ENCODE measurements at places on chromosomes 11 and 22. TPM values are rescaled to one million over a fixed set of nuclear protein-coding genes. Genes with fewer than 3 reads are reported as not detected.

The CD3D gene
- not detected for total RNA-seq

The RASL10A gene
- 1.5 TPM for total RNA-seq

The CSKMT gene
- total RNA-seq: 4.8 TPM

The FGF4 gene
- total RNA-seq: not detected

The SNX19 gene
- total RNA-seq: 48.8 TPM

The IGLL1 gene
- total RNA-seq: not detected

The FANCF gene
- 7.3 TPM for total RNA-seq

The MYOD1 gene
- not detected for total RNA-seq

The PGM2L1 gene
- total RNA-seq: 31.4 TPM

The FOLR2 gene
- total RNA-seq: not detected

The SLC29A2 gene
- total RNA-seq: 0.79 TPM

The TSKU gene
- total RNA-seq: 3.2 TPM

The A4GALT gene
- total RNA-seq: 43.8 TPM

The LGALS12 gene
- total RNA-seq: not detected

The SOX10 gene
- not detected for total RNA-seq

The GSC2 gene
- not detected for total RNA-seq

The NRXN2 gene
- total RNA-seq: not detected

The TMEM191C gene
- total RNA-seq: 0.20 TPM

The BIK gene
- 1.1 TPM for total RNA-seq

The HMOX1 gene
- 60.7 TPM for total RNA-seq

The RAG2 gene
- not detected for total RNA-seq

The DEUP1 gene
- total RNA-seq: not detected

Measured in lung microvascular endothelial cell (primary cell).